ENCODE measurements at places on chromosomes 11 and 22.

DNA sequence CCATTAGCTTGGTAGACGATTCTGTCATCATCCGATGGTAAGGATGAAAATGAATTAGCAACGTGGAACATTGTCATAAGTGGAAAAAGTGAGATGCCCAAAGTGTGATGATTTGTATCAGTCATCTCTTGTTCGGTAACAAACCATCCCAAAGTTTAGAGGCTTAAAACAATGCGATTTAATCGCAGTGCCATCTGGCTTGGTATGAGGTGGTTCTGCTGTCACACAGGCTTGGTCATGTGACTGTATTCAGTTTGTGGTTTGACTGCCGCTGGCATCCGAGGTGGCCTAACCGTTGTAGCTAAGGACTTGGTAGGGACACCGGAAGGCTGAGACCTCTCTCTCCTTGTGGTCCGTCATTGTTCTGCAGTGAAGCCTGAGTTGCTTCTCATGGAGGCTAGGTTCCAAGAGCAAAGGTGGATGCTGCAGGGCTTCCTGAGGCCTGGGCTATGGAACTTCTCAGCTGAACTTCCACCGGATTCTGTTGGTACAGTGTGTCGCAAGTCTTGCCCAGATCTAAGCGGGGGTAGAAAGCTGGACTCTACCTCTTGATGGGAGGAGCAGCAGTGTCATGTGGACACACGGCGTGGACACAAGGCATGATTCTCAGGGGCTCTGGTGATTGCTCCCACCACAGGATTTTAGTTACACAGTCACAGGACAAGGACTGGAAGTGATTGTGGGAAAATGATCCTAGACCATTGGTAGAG, 36.3 kb downstream of the BCR start:
- DNase-seq: peak; percentile 31

DNA sequence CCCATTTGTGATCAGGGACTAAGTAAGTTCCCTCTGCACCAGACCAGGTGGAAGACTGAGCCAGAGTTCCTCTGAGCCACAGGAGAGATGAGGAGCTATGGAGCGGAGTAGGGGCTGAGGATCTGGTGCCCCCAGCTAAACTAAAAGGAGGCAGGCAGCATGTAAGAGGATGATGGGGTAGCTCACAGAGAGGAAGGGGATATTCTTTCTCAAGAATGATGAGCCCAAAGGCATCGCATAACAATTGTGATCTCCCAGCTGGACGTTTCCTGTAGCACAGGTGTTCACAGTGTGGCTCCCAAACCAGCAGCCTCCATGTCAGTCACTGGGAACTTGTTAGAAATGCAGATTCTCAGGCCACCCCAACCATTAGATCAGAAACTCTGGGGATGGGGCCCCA, 24.4 kb downstream of the ADAMTS8 start:
- no peak for DNase-seq

DNA sequence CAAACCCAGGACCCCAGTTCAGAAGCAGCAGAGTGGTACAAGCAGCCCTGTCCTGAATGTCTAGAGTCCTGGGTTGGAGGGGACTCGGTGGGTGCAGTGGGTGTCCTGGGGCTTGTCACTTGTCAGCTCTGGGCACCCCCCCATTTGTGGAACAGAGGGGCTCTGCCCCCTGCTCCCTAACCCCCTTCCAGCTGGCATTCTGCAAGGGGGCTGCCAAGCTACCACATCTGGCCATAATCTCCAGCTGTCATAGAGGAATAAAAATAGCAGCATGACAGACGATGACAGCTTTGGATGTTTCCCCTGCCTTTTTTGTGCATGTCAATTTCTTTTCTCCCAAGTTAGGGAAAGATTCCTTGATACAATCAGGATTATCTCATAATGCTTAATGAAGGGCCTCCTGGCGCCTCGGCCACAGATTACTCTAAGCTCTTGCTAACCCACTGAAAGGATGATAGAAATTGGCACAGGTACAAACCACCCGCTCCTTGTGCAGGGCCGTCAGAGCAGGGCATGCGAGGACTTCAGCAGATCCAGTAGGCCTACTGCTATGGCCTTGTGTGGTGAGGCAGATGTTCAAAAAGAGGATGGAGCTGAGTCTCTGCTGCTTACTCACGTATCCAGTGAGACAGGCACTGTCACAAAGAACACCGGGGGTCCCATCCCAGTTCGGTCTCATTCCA, 83.0 kb downstream of the ISX start:
- DNase-seq: no peak

DNA sequence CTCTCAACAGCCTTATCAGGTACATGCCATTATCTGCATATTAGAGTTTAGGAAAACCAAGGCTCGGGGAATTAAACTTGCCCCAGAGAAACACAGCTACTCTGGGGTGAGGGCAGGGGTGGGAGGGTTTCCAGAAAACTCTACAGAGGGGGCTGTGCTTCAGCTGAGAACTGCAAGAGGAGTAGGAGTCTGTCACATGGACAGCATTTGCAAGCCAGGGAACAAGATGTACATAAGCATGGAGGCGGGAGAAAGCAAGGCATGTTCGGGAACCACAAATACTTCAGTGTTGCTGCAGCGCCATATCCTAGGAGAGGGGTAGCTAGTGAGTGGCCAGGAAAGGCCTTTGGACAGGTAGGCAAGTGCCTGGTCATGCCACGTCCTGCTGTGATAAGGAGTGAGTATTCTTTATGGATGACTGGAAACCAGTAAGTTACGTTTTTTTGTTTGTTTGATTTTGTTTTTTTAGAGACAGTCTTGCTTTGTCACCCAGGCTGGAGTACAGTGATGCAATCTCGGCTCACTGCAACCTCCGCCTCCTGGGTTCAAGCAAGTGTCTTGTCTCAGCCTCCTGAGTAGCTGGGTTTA, 57.2 kb downstream of the GRAMD1B start:
- no peak for DNase-seq

DNA sequence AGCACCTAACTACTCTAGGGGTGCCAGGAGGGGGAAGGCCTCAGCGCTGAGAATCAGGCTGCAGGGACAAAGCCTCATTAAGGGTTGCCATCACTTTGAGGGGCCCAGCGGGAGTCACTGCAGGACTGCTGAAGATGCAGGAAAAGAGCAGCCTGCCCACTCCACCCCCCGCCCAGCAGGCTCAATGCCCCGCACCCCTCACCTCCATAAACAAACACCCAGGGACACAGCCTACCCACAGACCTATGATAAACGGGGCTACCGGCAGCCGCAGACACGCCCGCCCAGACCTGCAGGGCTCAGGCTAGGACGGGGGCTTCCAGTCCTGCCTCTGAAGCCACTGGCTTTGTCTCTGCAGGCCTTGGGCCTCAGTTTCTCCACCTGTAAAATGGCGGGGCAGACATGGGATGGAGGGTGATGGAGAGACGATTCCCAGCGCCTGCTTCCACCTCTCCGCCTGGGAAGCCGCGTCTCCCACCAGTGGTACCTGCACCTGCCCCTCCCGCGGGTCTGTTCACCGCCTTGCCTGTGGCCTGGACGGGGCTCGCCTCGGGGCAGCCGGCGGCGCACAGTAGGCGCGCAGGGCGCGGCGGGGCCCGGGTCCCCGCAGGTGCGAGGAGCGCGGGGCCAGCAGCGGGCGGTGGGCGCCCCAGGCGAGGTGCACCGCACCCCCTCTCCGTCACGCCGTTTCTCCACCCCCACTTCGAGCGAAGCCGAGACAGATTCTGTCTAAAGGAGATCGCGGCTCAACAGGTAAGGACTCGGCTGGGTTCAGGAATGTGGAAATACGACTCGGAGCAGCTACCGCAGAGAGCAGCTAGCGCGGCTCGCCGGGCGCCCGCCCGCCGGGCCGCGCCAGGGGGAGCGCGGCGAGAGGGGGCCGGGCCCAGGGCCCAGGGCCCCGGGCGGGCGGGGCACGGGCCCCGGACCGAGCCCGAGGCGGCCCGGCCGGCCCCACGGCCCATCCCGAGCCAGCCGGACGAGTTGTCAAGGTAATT, 1.5 kb downstream of the WNT7B start:
- no peak for DNase-seq

DNA sequence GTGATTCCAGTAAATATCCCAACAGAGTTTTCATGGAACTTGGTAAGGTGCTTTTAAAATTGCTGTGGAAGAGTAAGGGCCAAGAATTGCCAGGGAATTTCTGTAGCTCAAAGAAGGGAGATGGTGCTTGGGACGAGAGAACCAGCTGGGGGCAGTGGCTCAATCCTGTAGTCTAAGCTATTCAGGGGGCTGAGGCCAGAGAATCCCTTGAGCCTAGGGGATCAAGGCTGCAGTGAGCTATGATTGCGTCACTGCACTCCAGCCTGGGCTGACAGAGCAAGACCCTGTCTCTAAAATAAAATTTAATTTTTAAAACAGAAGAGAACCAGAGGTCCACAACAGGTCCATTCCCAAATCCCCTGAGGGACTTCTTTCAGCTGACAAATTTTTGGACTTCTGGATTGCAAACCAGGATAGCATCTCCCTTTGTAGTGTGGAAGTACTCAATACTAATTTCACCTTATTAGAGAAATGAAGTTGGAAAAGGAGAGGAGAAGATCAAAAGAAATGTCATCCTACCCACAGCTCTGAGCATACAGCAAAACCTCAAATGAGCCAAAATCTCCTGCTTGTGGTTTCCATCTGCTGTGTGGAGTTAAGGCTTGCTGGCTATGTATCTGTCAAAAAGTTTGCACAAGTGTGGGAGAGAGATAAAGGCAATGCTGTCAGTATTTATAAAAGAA, 59.2 kb upstream of the CLPB start:
- no peak for DNase-seq

DNA sequence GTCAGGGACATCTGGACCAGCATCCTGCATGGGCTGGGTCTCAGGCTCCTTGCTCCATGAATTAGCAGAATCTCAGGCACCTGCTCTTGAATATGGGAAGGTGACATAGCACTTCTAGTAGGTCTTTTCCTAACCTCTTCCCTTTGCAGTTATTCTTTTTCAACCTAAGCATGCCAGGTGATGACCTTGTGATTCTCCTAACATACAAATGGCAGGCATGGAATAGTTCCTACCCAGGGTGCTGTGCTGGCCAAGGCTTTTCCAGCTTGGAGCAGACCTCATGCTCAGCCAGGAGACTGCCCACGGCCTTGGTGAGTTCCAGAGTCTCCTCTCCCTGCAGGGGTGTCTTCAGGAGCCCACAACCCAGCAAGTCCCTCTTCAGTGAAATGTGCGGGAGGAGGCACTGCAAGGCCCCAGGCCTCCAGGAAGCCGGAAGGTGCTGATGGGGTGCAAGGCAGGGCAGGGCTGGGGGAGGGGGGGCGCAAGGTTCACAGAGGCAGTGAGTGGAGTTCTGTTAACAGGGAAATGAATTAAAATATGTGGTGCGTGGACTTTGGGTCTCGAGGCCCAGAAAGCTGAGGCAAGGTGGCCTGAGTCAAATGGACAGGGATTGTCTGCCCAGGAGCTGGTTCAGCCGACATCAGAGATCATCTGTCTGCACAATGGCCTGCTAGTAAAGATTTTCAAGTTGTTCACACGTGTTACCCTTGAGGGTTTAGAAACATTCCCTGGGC, 75.9 kb upstream of the SEPTIN5 start:
- DNase-seq: no peak

GRCh38 chr11:68146010-68146540, 24.9 kb upstream of the CHKA start:
- no peak for DNase-seq

DNA sequence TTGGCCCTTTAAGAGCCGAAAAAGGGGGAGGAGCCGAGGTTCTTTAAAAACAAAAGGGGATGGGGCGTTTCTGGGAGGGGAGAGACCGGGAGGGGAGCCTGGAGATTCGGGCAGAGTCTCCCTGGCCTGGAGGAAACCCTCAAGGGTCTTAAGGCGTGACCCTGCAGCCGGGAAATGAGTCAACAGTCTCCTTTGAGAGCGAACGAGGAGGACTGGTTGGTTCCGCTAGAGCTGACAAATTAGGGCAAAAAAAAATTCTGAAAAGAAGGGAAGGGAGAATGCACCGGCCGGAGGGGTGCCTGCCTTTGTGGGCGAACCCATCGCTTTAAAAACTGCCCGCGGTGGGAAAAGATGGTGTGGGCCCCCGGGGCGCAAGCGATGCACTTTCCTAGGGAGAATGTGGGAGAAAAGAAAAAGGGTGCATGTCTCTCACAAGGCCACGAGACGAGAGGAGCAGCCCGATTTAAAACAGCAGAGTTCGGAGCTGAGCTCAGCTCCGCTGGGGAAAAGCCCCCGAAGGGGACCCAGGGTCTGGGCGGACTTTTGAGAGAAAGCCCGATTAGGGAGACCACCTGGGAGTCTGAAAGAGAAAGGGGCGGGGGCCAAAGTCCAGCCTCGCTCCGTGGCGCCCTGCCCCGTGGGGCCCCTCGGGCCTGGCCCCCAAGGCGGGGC, 874 bp downstream of the ZFTA start:
- DNase-seq: no peak

DNA sequence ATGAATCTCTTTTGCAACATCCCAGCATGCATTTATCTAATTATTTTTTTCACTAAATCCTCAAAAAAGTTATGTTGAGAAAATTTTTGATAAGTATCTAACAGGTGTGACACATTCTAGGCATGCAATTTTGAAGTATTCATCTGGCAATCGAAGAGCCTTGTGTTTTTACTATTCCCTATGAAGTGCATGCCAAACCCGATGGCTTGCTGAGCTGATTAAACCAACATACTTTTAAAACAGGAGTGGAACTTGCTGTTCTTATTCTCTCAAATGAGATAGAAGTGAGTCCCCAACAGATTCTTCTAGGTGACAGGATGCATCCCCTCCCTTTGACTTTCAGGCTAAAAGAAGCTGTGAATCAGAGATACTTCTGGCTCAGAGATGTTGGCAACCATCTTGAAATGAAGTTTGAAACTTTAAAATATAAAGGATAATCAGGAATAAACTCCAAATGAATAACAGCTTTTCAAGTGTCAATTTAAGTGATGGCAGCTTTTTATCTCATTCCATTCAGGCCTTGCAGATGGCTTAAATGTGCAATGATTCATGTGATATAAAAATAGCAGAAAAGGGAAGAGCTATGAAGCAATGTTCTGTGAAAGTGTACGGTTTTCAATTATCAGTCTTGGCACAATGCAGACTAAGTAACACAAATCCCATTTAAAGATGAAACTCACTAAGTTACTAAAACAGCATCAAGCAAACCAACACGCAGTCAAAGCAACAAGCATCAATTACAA, 67.7 kb downstream of the APOL5 start:
- no peak for DNase-seq

DNA sequence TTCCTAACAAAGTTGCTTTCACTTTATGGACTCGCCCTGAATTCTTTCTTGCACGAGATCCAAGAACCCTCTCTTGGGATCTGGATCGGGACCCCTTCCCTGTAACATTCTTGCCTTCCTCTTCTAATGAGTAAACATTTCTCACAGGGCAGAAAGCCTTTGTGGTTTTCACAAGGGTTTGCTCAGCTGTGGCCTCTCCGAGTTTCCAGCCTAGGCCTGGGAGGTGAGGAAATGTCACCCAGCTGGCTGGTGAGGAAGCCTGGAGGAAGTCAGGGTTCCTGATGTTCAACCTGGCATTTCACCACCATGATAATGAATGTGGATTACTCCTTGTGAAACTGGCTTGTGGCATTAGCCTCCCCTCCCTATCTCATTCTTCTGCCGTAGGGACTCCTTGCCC, 224.9 kb downstream of the DSCAML1 start:
- no peak for DNase-seq

- no peak for DNase-seq
These were observed 117.5 kb upstream of the ZBED5 start for GRCh38 chr11:10975287-10975721.

Measured in stimulated activated CD8-positive, alpha-beta memory T cell treated with anti-CD3 and anti-CD28 coated beads, Interleukin-2, amount 100 ng/mL, for 1 hour (primary cell).